ENCODE measurements at places on chromosomes 11 and 22.

- DNase-seq = no peak
These were observed 36.9 kb downstream of the TOLLIP start for GRCh38 chr11:1272531-1272930.

DNA sequence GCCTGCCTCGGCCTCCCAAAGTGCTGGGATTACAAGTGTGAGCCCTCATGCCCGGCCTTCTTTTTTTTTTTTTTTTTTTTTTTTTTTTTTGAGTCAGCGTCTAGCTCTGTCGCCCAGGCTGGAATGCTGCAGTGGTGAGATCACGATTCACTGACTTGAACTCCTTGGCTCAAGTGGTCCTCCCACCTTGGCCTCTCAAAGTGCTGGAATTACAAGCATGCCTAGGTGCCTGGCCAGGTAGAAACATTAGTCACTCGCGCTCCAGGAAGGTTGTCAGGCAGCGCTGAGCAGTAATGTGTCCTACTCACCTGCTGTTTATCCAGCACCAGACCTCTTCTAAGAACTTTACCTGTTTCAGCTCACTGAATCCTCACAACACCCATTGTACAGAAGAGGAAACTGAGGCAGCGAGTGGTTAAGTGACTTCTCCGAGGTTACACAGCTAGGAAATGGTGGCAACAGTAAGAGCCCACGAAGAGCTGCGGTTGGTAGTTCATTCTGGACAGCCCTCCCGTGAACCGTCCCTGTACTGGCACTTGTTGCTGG is 496 bp upstream of the CST6 start:
- no peak for DNase-seq

GRCh38 chr22:44424867-44425693 is 73.0 kb downstream of the RTL6 start:
- no peak for DNase-seq

GRCh38 chr22:35590634-35591295 is 26.4 kb downstream of the MB start:
- no peak for DNase-seq

GRCh38 chr11:8566613-8567210 is 27.3 kb downstream of the STK33 start:
- DNase-seq = no peak

DNA sequence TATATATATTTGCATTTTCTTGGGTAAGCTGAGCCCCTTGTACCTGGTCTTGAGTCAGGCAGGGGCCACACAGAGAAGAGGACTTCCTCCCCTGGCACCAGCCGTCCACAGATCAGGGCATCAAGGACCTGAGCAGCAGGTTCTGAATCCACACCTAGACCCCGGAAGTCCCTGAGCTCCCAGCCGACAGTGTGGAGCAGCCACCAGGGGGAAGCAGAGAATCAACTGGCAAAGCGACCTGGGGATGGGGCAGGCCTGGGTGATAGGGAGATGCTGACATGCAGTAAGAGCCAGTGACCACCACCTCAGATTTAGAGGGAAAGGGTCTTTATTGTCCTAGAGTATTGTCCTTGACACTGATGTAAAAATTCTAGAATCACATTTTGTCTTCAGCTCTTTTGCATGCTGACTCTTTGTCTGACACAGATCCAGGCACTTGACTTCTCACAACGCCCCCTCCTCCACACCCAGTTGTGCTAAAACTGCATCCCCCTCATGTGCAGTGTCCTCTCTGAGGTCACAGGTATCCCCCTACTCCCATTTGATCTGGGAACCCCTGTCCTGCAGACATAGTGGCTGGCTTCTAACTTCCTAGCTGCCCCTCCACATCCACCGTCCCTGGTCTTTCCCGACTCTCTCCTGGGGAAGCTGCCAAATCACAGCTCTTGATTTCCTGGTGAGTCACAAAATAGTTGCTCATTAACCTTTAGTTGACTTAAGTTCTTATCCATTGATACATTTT is 109.3 kb downstream of the GGTLC2 start:
- DNase-seq = peak; percentile 67

DNA sequence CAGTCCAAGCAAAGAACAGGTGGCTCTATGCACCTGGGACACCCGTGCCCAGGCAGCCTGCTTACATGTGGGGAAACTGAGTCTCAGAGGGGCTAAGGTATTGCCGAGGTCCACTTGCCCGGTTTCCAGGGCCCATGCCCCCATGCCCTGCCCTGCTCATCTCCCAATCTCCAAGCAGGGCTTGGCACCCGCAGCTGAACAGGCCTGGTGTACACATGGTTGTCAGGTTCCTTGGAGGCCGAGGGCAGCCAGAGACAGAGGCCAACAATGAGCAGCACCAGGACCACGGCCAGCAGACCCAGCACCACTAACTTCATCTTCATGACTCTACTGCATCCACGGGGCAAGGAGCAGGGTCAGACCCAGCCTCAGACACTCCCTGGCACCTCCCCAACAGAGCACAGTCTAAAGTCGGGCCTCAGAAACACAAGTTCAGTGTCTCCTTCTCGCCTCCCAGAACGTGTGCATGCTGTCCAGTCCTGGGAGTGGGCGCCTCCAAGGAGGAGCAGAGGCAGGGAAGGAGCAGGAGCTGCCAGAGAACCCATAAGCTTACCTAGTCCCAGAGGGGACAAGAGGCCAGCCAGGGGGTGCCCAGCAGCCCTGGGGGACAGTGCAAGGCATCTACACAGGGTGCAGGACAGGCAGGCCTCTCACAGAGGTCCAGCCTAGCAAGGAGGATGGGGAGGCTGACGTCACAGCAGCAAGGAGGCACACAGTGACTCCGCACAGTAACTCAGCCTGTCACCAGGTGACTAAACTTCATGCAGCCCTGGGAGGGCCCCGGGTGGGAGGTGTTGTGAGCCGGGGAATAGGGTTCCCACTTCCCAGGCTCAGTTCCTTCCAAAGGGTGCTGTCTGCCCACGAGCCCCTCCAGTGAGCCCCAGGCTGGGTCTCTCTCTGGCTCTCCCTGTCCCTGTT is 20.2 kb upstream of the RGL4 start:
- peak; percentile 30 for DNase-seq

DNA sequence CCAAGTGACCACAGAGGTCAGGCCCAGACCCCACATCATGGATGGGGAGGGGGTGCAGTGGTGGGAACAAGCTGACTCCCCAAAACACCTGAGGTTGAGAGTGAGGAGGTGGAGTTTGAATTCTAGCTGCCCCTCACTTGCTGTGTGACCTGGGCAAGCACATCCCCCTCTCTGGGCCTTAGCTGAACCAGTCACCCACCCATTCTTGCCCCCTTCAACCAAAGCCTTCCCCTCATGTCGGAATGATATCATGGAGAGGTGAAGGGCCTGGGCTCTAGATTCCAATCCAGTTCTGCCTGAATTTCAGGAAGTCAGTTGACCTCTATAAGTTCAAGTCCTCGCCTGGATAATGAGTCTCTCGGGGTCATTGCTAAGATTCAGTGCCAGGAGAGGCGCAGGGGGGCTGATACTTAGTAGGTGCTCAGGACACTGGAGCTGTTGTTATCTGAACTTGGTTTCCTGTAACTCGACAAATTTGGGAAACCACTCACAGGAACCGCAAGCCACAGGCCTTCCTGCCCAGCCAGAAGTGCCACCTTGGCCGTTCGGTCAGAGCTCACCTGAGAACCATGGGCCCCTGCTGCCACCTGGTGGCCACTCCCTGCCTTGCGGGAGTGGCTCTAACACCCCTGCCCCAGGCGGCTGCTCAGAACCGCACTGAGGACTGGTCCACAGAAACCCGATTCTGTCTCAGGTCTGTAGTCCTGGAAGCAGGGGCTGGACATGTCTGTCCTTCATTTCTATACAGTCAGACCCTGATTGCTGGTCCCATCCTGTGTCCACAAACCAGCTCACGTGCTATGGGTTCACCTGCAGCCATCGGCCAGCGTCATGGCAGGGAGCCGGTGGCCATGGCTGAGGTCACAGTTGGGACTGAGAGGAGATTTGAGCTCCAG is 6.9 kb downstream of the CDC42EP1 start:
- DNase-seq = peak; percentile 80

DNA sequence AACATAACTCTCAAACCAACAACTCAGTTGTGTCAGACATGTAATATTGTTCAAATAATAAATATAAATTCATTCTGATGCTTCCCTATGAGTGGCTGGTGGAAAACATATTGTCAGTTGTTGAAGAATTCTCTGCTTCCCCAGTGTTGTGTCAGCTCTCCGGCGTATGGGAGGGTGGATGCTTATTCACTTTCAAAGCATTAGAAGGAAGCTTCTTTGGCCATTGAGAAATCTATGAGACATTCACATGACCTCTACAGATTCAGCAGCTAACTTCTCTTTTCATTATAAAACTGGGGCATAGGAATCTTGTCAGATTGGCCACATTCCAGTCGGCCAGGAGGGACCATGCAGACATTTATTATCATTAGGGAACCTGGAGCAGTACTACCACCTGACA is 2.9 kb downstream of the OR51V1 start:
- no peak for DNase-seq

DNA sequence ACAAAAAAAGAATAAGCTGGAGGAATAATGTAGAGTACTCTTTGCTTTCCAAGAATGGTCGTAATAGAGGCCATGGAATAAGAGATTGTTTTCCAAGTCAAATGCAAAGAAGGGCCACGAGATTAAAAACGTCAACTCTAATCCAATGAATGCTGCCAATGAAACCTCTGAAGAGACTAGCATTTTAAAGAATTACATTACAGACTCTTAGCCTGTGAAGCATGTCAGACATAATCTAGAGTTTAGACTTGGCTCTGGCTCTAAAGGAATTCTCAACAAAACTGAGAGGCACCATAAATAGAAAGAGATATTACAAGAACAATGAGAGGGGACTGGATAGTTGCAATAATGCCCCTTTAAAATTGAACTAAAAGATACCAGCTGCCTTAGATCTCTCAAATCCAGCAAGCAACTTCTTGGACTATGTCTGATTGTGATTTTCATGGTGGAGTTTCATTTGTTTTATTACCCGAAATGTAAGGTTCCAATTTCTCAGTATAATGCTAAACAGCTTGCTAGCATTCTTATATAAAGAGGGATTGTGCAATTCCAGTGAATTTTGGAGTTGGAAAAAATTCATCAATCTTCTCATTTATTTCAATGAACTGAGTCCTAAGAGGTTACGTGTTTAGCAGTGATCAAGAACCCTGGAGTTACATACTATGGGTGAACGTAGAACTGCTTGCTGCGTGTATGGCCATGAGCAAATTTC is 5.6 kb downstream of the ETS1 start:
- no peak for DNase-seq

- no peak for DNase-seq
These were observed 40.4 kb downstream of the BCR start for GRCh38 chr22:23220485-23221350.

GRCh38 chr22:18091916-18092526 is 14.2 kb downstream of the PEX26 start:
- DNase-seq = peak; percentile 91

DNA sequence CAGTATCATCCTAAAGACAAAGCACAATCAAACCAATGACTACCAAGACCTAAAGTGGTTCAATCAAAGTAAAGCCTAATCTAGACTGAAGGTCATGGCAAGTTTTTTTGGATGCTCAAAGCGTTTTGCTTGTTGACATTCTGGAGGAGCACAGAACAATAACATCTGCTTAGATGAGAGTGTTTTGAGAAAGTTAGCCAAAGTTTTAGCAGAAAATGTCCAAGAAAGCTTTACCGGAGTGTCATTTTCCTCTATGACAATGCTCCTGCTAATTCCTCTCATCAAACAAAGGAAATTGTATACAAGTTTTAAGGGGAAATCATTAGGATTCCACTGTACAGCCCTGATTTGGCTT is 256.9 kb upstream of the FAT3 start:
- no peak for DNase-seq
